Chondrocyte (in vitro differentiated cells): ENCODE measurements at places on chromosomes 11 and 22. TPM values are rescaled to one million over a fixed set of nuclear protein-coding genes. Genes with fewer than 3 reads are reported as not detected.

- no peak for DNase-seq
Observed at GRCh38 chr11:10742460-10743208, 8.4 kb upstream of the CTR9 start.

The VPREB3 gene
- total RNA-seq = not detected in 3 replicates

The CTTN gene
- total RNA-seq = 290 to 314 TPM (median 307 TPM) in 3 replicates

The MISFA gene
- 2.2 to 4.6 TPM (median 4.1 TPM) in 3 replicates for total RNA-seq

The IGF2 gene
- 107 to 716 TPM (median 110 TPM) in 3 replicates for total RNA-seq
